Activated CD8-positive, alpha-beta T cell treated with anti-CD3 and anti-CD28 coated beads for 36 hours (primary cell): ENCODE measurements at places on chromosomes 3 and 15.

DNA sequence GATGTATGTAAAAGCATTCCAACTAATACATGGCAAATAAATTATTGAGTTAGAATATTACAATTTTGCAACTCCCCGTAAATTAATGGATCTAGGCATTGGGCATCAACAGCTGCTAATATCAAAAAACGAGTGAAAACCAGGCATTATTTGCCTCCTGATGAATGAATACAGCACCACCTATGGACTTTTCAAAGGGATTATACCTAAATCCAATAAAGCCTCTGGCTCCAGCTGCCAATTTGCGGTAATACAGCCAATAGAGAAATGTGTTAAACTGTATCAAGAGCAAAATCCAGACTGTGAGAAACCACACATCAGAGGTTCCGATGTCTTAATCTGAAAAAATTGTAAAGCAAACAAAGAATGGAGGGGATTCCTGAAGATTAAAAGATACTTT is 16.3 kb upstream of the A4GNT start:
- DNase-seq: no peak

GRCh38 chr15:100055821-100056220 is 286.0 kb downstream of the ADAMTS17 start:
- DNase-seq: no peak

DNA sequence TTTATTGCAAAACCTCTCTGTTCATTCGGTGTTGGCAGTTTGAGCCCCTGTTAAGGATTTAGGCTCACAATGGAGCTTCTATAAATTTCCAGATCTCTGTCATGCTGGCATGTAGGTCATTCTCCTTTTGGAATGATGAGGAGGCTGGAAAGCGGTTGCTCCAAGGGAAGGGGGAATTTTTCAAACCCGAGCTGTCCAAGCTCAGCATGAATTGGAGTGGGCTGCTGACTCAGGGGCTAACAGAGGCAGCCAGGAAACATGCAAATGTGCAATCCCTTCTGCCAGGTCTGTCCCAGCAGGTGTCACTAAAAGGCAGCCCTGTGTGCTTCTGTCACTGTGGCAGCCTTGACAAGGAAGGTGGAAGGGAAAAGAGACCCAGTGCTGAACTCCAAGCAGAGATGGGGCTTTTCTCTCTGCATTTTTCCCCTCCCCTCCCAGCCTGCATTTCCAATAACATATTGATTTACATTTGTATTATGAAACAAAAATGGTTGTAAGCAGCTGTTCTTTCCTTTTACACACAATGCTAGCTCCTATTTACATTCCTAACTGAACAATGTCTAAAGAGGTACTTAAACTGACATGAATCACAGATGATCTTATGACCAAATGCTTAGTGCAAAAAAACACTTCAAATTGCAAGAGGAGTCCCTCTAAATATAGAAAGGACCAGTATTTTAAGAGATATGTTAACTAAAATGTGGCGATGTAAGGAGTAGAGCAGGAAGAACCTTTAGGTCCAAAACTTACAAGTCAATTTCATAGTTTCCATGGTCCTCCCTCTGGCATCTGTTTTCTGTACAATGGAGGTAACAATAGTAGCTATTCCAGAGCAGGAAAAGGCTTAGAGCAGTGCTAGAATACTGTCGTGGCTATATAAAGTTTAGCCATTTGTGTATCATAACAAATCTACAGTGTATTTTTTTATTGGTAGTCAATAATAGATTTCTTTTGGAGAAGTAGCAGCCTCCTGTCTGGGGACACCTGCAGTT is 84.5 kb upstream of the ATP10A start:
- peak; percentile 28 for DNase-seq

GRCh38 chr15:36177590-36178302 is 401.7 kb upstream of the CDIN1 start:
- DNase-seq: no peak

DNA sequence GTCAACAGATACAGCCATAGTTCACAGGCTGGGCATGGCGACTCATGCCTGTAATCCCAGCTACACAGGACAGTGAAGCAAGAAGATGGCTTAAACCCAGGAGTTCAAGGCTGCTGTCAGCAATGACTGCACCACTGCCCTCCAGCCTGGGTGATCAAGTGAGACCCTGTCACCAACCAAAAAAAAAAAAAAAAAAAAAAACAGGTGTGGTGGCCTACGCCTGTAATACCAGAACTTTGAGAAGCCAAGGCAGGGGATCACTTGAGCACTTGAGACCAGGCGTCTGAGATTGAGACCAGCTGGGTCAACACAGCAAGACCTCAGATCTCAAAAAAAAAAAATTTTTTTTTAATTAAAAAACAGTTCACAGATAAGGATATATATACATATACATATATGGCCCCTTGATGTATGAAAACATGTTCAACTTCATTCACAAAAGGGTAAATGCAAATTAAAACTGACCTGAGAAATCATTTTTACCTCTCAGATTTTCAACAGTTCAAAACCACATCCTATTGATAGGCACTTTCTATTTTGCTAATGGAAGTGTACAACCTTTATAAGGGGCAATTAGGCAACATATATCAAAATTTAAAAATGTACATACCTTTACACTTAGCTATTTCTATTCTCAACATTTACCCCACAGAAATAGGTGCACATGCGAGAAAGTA is 51.1 kb downstream of the OSBPL10 start:
- DNase-seq: no peak

DNA sequence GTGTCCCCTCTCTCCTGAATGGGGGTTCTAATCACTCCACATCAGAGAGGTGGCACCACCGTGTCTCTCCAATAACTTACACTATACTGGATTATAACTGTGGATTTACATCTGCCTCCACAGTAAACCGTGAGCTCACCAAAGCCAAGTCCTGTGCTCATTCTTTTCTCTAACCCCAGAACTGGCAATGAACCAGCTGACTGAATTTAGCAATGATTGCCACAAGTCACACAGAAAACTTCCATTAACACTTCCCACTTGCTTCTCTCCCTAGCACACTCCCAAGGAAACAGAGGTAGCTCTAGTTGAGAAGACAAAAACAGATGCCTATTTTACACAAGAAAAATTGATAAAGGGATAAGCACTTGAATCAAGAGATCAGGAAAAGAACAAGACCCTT is 361.3 kb downstream of the ULK4 start:
- DNase-seq: no peak

GRCh38 chr3:25708036-25708435 is 43.3 kb upstream of the TOP2B start:
- no peak for DNase-seq

DNA sequence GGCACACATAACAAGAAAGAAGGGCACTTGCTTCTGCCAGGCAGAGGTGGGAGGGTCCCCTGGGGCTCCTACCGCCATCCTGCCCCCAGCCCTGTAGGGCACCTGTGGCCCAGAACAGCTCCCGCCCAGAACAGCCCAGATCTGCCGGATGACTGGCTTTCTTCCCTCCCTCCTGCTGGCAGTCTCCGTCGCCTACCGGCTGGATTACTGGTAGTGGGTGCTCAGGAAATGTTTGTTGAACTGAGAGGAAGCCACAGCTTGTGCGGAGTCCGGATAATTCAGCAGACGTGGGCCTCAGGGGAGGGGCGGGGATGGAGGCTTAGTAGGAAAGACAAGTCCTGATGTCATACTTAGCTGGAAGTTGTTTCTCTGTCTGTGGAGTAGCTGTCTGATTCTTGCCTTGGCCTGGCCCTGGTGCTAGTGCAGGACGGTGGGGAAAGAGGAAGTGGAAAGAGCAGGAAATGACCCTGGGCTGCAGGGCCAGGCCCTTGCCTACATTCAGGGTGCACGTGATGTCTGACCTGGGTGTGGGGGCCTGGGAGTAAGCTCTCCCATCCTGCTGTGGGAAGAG is 6.7 kb downstream of the CCDC9B start:
- peak; percentile 29 for DNase-seq

GRCh38 chr3:58585994-58586393 is 8.8 kb upstream of the FAM107A start:
- DNase-seq: no peak

GRCh38 chr15:82537351-82537908 is 2.8 kb downstream of the RPS17 start:
- no peak for DNase-seq

DNA sequence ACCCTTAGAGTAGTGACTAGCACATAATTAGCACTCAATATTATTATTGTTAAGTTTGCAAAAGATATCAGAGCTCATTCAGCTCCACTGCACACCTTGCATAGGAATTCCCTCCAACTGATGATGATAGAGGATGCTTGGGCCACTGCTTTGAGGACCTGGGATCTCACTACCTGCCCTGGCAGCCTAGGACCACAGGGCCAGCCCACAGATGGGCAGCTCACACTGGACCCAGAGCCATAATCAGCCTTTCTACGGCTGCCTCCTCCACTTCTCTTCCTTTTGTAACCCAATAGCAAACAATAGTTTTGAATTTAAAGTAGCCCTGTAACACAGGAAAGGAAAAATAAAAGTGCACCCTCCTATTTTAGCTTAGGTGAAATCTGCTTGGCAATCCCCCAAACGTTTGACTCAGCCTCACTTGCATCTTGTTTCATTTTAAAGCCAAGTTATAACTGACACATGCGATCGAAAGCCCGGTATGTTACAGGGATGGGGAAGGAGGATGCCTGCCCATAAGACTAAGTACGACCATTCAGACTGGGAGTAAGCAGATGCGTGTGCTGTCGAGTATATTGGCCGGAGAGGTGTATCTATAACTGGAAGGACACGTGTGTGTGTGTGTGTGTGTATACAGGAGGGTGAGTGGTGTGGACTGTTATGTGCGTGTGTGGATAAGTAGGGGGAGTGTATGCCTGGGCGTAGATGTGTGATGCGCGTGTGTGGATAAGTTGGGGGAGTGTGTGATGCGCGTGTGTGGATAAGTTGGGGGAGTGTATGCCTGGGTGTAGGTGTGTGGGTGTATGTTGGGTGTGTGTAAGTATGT is 65.9 kb downstream of the CPN2 start:
- DNase-seq: no peak

DNA sequence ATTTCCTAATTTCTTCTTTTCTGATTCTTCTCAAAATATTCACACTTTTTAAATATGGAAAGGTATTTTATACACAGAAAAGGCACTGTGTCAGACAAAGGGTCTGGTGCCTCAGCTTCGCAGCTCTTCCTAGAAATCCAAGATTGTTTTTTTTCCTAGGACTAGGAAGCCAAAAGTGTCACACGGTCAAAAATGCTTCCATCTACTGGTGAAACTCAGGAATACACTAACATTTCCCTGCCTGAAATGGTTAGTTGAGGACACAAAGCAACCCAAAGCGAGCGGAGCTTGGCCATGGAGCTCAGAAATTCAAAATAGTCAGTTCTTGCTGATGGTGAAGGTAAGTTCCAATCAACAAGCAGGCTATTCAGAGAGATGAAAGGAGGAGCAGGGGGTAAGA is 426.5 kb upstream of the RASGRP1 start:
- no peak for DNase-seq

DNA sequence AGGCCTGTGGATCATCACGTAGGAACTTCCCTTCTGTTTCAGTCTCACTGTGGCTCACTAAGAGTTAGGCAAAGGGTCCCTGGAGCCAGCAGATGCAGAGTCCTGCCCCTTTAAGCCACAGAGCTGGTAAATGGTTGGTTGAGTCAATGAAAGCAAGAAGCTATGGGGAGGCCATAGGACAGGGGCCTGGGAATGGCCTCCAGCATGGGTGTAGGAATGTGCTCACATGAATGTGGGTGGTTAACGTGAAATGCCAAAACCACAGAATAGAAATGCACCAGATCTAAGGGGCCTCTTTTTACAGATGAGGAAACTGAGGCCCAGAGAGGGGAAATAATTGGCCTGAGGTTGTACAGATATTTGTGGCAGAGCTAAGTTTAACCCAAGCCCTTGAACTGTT is 150.3 kb downstream of the TLE3 start:
- no peak for DNase-seq

DNA sequence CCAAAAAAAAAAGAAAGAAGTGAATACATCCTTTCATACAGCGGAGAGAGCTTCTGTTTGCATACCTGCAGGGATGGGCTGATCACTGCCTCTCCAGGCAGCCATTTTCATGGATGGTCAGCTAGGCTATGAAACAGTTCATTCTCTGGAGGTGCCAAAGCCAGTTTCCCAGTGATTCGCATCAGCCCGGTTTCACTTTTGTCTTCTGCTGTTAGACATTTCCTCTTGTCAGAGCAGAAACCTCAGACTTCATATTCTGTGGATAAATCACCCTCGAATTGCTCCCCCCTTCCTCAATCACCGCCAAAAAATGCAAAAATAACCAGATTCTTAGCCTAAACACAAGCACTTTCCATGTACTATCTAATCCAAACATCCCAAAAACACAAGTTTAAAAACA is 225.6 kb downstream of the ADAMTS9 start:
- no peak for DNase-seq

- DNase-seq: no peak
Measured at GRCh38 chr3:103052236-103052830, 617.5 kb downstream of the ZPLD1 start.

- DNase-seq: no peak
Measured at GRCh38 chr3:54619531-54619930, 308.3 kb downstream of the LRTM1 start.

DNA sequence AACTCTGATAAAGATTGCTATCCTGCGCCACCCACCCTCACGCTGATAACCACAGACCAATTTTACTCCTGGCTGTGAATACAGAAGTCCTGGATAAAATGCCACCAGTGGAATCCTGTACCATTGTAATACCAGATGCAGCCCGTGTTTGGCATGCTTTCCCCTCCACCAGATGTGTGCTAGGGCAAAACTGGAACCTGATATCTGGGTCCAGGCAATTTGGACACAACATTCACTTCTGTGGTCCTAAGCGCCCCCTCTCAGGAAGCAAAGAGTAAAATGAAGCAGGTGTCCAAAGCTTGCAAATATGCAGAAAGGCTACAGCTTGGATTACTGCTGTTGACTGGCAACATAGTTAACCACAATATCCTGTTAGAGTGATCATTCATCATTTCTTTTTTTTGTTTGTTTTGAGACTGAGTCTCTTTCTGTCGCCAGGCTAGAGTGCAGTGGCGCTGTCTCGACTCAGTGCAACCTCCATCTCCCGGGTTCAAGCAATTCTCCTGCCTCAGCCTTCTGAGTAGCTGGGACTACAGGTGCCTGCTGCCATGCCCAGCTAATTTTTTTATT is 32.8 kb downstream of the LOXL1 start:
- DNase-seq: peak; percentile 48

DNA sequence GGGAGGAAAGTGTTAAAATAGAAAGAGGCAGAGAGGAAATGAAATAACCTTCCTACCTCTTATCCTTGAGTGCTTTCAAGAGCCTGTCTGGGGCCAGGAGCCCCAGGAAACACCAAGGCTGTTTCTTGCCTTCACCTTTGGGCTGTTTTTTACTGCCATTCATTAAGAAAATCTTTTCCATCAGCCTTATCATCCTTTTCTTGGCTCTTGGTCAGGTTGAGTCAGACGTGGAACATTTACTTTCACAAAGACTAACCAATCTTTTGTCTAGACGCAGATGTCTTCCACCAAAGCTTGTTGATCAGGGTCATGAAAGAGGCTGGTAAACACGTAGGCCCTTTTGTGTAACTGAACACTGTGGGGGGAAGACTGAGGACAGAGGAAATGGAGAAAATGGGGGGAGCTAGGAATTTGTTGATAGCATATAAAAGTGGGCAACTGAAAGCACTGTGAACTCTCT is 151.0 kb upstream of the THBS1 start:
- peak; percentile 27 for DNase-seq
